Activated CD8-positive, alpha-beta T cell treated with anti-CD3 and anti-CD28 coated beads for 36 hours (primary cell): ENCODE measurements at places on chromosomes 11 and 22. TPM values are rescaled to one million over a fixed set of nuclear protein-coding genes. Genes with fewer than 3 reads are reported as not detected.

Gene MIOX
- 0.29 TPM for total RNA-seq

Gene APIP
- total RNA-seq, result 34.4 TPM

Gene CRYAB
- not detected for total RNA-seq

Gene ZBTB16
- total RNA-seq, result 10.1 TPM

Gene PRR14L
- total RNA-seq, result 40.2 TPM

Gene OR52H1
- total RNA-seq, result not detected

Gene ENTHD1
- total RNA-seq, result 0.34 TPM

Gene LRRN4CL
- not detected for total RNA-seq

Gene MS4A1
- 2.1 TPM for total RNA-seq

Gene CLTCL1
- 0.65 TPM for total RNA-seq

Gene MAP6
- total RNA-seq, result not detected

Gene DAGLA
- not detected for total RNA-seq
